ENCODE measurements at places on chromosomes 7 and 10. TPM values are rescaled to one million over a fixed set of nuclear protein-coding genes. Genes with fewer than 3 reads are reported as not detected.

DNA sequence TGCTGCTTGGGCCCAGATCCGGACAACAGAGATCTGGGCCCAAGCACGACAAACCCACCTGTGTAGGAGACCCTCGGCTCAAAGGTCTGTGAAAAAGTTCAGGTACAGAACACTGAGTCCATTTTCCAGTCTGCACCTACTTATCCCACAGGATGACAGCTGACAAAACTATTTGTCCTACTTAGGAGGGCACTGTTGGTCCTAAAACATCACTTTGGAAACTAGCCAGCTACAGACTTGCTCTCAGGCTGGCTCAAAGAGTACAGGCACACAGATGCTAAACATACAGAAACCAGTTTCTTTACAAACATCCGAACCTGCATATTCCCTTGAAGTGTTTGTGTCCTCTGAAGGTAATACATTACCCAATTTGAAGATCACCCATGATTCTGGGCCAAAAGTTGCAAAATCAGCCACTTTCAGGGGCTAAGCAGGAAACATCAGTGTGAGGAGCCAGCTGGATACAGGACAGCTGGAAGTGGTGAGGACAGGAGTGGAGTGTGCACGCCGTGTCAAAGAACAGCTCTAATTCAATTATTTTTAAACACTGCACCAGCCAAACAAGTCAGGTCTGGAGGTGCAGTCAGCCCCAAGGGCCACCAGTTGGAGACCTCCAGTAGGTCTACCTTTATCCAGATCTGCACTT is 88.5 kb downstream of the NOC3L start:
- DNase-seq: no peak

DNA sequence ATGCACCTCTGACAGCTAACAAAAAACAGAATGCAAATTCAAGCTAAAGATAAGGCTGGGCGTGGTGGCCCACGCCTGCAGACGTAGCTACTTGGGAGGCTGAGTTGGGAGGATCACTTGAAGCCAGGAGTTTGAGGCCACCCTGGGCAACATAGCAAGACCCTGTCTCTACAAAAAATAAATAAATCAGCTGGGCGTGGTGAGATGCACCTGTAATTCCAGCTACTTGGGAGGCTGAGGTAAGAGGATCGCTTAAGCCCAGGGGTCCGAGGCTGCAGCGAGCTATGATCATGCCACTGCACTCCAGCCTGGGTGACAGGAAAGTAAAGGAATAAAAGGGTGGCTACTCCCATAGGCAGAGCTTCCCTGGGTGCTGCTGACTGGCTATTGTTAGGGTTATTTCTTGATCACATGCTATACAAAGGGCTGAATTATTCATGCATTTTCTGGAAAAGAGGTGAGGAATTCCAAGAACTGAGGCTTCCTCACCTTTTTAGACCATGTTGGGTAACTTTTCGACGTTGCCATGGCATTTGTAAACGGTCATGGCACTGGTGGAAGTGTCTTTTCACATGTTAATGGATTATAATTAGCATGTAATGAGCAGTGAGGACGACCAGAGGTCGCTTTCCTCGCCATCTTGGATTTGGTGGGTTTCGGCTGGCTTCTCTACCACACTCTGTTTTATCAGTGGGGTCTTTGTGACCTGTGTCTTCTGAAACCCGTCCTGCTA is 6.9 kb upstream of the PSMG3 start:
- no peak for DNase-seq

DNA sequence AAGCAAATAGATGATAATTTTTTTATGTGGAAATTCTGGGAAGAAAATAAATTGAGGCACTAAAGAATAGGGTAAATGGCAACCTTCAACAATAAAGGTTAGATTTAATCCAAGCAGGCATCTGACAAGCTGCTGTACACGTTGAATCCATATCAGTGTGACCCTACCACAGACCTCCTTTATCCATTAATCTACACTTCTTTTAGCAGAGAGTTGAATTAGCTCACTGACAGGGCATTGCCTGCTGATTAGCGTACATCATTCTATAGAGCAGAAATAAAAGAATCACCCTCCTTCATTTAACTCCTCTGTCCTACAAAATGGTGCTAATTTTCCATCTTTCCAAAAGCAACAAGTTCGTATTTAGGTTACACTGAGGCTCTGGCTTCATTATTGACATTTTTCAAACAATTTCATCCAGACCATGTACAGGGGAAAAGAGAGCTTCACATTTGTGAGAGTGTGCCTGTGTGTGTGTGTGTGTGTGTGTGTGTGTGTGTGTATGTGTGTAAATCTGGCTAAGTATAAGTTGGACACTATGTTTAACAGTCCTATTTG is 356.0 kb downstream of the TFEC start:
- DNase-seq: no peak

DNA sequence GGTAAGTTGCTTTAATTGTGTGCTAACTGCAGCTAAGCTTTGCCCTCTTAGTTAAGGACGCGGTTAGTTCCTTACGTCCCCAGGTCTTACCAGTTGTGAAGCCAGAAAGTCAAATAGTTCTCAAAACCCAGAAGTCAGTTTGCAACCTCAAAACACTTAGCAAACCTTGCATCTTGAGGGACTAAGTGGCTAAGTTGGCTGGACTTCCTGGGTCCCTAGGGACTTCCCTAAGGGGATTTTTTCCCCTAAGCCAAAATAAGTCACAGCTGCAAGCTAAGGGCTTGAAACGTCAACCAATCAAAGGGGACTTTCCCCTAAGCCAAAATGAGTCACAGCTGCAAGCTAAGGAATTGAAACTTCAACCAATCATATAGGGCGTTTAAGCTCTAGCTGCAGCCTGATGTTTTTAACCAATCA is 36.2 kb upstream of the HECW1 start:
- no peak for DNase-seq

DNA sequence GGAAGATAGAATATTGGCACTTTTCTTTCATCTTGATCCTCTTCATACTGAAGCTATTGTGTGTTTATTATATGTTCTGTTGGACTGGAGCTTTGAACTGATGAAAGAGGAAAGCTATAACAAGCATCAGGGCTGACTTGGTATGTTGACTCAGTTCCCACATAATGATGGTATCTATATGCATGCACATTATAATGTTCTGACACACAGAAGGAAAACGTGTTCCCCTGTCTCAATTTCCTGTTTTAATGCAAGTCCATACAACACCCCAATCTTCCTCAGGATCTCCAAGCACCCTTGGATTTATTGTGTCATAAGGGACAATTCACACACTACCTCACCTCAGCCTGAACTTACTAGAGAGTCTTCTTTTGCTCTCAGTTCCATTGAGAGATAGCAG is 8.3 kb upstream of the WASL start:
- no peak for DNase-seq

GRCh38 chr7:67486401-67486800 is 489.8 kb downstream of the TYW1 start:
- DNase-seq: no peak

EVX1 gene
- 1.1 TPM for total RNA-seq

DNA sequence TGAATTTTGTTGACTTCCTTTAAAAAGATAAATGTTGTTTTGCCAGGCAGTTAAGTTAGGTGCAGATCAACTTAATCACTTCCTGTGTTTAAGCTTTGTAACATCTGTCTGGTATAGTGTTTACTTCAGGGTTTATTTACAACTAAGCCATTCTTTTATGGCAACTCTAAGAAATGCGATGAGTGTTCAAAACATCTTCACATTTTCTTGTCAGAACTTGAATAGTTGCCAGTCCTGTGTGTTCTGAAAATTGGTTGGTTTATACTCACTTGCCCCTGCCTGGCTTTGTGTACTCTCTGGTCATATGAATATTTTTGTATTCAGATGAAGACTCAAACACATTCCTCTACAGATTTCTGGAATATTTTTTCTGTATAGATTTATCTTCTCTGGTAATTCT is 327.2 kb downstream of the MDFIC start:
- DNase-seq: no peak

DNA sequence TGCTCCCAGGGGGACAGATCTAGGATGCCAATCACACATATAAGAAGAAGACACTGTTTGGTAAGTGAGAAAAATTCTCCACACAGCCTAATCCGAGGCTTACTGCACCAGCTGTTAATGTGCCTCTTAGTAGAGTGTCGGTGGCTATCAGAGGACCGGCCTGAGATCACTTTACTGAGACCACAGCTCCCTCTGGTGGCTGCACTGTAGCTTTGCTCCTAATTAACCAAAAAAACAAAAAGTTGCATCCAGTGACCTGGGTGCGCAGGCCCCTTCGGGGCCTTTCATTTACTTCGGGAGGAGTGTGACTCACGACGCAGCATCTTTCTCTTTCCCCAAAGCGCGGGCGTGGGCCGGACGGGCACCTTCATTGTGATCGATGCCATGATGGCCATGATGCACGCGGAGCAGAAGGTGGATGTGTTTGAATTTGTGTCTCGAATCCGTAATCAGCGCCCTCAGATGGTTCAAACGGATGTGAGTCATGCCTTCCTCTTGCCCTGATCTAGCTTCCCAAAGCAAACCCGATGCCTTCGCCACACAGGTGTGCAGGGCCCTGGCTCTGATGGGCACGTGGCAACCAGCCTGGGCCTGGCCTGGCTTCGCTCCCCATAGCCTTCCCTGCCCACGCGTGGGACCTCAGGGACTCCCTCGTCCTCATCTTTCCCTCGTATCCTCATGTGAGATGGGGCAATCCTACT is 56.7 kb downstream of the MKI67 start:
- no peak for DNase-seq

- no peak for DNase-seq
Measured at GRCh38 chr10:77840636-77841035, 85.9 kb downstream of the DLG5 start.

GRCh38 chr10:79387974-79388850 is 40.9 kb downstream of the PPIF start:
- no peak for DNase-seq

OIT3 gene
- total RNA-seq: 2.3 TPM

- no peak for DNase-seq
Measured at GRCh38 chr10:47257396-47258120, 42.4 kb upstream of the GDF10 start.

DNA sequence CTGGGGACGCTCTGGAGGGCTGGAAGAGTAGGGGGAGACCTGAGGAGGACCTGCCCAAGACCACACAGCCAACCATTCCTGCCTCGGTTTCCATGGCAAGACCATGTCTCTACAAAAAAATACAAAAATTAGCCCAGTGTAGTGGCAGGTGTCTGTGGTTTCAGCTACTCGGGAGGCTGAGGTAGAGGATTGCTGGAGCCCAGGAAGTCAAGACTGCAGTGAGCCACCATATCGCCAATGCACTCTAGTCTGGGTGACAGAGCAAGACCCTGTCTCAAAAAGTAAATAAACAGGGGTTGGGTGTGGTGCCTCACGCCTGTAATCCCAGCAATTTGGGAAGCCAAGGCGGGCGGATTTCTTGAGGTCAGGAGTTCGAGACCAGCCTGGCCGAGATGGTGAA is 48.7 kb downstream of the CLIP2 start:
- DNase-seq: no peak

CRTAC1 gene
- total RNA-seq: 3.7 TPM

DNA sequence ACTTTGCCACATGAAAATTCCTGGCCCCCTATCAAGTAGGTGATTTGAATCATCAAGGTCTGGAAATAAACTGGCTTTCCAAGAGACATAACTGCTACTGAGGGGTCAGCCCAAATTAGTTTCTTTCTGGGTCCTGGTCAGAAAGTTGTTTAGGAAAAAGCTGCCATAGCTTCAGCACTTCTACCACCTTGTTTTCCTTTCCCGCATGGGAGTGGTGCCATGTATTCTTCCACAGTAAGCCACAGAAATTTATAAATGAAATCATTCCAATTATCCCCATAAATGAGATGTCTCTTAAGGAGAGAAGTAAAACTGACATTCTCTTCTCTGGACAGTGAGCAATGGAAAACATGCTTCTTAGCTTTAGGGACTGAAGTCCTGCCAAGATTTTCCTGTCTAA is 80.8 kb downstream of the PHYHIPL start:
- DNase-seq: no peak

- DNase-seq: no peak
Measured at GRCh38 chr7:121397361-121397760, 1.3 kb upstream of the FAM3C start.

SP8 gene
- 0.11 TPM for total RNA-seq

DNA sequence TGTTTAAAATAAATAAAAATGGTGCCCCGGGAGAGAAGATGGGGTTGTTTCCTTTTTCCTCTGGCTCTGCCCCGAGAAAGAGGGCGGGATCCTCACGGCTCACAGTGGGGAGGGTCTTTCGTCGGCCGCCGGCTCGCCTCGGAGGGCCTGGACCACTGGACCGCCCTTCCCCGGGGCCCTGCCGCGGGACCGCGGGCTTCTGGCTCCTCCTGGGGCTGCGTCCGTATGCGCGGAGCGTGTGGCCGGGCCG is 3.5 kb upstream of the IGF2BP3 start:
- DNase-seq: no peak

TAS2R5 gene
- total RNA-seq: 6.5 TPM

GRCh38 chr10:87547734-87548311 is 43.1 kb downstream of the MINPP1 start:
- no peak for DNase-seq

ADARB2 gene
- total RNA-seq: 0.26 TPM

DNA sequence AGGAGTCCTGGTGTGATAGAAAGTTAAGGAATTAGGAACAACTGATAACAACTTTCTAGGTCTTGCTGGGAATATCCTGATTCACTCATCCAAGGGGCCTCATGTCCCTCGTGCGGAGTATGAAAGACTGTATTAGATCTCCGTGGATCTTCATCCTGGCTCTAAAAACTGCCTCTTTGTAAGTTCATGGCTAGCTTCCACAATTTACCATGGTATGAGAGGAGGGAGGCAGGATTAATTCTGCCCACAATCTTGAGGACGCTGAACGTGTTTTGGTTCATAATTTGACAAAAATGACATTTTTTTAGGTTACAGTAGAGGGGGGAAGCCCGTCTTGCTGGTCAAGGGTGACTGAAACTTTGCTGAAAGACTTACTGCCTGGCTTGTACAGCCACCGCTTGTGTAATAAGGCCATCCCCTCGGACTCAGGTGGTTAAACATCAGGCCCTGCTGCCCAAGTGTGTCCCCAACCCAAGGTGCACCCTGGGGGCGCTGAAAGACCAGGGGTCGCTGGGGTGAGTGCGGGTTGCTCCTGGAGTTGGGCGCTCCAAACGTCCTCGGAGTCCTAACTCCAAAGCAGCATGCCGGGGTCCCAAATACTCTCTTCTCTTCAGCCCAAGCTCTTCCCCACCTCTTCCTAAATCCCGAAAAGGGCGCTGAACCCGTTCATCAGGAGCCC is 733 bp downstream of the HIBADH start:
- DNase-seq: no peak

- DNase-seq: no peak
Measured at GRCh38 chr10:26650406-26650805, 47.1 kb upstream of the PDSS1 start.
